ENCODE measurements at places on chromosomes 5 and 9.

DNA sequence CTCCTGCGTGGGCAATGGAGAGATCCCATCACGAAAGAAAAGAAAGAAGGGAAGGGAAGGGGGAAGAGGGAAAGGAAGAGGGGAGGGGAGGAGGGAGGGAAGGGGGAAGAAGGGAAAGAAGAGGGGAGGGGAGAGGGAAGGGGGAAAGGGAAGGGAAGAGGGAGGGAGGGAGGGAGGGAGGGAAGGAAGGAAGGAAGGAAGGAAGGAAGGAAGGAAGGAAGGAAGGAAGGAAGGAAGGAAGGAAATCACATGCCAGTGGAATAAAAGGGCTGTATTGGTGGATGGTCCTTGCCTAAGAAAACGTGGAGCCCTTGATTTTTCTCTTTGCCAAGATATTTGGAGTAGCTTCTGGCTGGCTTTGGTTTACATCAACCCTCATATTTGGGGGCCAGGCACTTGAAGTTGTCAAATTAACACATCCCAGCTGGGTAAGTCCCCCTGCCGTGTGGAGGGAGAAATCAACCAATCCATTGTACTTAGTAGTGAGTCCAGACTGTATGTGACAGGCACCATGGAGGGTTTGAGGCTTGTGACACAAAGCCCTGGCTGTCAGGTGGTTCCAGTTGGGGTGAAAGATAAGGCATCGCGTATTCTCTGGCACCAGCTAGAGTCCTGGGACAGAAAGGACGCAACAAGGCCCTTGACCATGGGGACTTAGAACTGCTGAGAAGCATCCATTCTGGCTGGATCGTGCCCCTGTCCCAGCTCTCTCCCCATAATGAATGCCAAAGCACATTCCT is 23.7 kb downstream of the IDNK start:
- no peak for DNase-seq

DNA sequence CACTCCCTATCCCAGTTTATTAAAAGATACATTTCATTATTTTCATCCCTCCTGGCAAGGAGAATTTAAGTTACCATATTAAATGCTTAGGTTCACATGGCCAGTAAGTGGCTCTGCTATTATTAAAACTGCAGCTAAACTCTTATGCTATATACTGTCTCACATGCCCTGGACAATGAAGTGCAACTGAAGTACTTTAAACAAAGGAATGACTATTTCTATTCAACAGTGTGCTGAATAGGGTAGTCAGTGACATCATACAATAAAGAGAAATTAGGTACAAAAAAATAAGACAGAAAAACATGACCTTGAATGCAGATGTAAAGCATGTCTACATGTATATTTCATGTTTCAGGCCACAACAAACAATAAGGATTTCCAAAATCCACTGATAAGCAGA is 282.6 kb upstream of the SMC2 start:
- DNase-seq: no peak

DNA sequence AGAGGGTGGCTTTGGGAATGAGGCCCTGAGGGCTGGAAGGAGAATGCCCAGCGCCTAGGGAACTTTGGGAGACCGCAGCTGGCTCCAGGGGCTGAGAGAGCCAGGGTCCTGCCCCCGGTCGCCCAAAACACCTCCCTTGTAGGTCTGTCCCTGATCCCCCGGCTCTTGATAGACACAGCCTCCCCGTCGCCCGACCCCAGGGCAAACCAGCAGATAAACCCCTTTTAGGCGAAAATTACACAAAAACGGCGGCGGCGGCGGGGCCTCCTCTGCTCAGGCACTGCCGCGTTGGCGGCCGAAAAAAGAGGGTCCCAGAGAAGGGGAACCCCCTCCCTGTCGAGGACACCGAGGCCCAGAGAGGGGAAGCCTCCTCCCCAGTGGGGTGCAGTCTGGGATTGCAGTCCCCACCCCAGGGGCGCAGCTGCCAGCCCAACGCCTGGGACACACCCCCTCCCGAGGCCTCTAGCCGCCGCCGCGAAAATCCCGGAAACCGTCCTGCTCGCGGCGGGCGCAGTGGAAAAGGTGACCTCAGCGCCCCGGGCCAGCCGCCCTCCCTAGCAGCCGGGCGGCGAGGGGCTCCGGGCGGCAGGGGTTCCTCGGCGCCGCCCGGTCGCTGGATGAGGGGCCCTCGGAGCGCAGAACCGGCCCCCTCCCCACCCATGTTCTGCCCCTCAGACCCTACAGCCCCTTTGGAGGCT is 3.1 kb upstream of the BARX1 start:
- no peak for DNase-seq

- no peak for DNase-seq
Observed at GRCh38 chr5:62762503-62762902, 183.9 kb downstream of the LRRC70 start.

- no peak for DNase-seq
Observed at GRCh38 chr5:37875051-37875787, 35.4 kb upstream of the GDNF start.

GRCh38 chr9:132609184-132609583 is 26.8 kb downstream of the BARHL1 start:
- no peak for DNase-seq

- DNase-seq: no peak
Observed at GRCh38 chr5:159469496-159470372, 139.4 kb upstream of the IL12B start.

GRCh38 chr5:178425621-178426068 is 164.5 kb downstream of the COL23A1 start:
- DNase-seq: no peak

DNA sequence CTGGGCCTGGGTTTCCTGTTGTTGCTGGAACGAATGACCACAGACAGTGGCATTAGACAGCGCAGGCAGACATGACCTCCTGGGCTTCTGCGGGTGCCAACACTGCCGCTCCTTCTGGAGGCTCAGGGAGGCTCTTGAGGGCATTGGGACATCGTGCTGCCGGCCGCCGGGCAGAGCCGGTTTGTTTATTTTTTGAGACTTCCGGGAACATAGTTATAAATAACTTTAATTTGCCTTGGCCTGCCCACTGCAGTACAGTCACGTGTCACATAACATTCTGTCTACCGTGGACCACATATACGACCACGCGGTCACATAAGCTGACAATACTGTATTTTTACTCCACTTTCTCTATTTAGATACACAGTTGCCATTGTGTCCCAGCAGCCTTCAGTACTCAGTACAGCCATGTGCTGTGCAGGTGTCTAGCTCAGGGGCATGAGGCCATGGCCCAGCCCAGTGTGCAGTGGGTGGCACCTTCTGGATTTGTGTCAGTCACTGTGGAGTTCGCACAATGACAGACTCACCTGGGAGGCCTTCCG is 8.2 kb upstream of the TOR4A start:
- no peak for DNase-seq

GRCh38 chr9:113921396-113921925 is 45.4 kb downstream of the ZNF618 start:
- DNase-seq: no peak

DNA sequence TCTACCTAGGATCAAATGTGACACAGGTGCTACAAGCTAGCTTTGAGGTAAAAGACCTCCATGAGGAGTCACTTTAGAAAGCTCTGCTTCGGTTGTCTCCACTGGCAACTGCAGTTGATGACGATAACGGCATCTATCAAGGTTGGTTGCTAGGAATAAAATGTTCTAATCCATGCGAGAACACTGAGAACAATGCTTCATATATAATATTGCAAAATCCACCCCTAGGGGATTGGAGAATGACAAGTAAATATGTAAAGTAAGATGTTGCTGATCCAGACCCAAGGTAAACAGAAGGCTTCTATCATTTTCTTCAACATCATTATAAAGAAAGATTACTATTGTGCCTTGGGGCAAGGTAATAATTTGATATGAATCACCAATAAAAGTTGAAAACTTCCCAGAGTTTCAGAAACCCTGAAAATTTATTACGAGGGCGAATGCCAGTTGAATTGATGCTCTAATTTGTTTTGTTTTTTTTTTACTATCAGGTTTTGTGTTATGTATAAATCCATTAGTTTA is 1003.4 kb downstream of the CDH18 start:
- no peak for DNase-seq

DNA sequence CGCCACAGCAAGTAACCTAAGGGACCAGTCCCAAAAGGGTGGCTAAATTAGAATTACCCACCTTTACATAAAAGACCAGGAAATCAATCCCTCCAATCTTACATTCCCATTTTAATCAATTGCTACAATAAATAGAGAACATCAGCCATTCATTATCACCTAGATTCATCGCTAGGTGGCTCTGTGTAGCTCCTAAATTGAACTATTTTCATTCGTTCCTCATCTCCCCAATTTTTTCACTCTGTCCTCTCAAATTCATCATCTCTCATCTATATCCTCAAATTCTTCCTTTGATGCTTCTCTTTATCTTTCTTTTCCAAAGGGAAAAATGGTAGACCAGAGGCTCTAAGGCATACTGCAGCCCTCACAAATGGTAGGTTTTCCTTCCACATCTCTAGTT is 108.2 kb upstream of the TNC start:
- no peak for DNase-seq

GRCh38 chr9:15513335-15513734 is 2.6 kb upstream of the PSIP1 start:
- DNase-seq: no peak

- DNase-seq: no peak
Observed at GRCh38 chr5:75389430-75389829, 52.4 kb downstream of the HMGCR start.

- no peak for DNase-seq
Observed at GRCh38 chr5:39578887-39579497, 154.2 kb upstream of the DAB2 start.

DNA sequence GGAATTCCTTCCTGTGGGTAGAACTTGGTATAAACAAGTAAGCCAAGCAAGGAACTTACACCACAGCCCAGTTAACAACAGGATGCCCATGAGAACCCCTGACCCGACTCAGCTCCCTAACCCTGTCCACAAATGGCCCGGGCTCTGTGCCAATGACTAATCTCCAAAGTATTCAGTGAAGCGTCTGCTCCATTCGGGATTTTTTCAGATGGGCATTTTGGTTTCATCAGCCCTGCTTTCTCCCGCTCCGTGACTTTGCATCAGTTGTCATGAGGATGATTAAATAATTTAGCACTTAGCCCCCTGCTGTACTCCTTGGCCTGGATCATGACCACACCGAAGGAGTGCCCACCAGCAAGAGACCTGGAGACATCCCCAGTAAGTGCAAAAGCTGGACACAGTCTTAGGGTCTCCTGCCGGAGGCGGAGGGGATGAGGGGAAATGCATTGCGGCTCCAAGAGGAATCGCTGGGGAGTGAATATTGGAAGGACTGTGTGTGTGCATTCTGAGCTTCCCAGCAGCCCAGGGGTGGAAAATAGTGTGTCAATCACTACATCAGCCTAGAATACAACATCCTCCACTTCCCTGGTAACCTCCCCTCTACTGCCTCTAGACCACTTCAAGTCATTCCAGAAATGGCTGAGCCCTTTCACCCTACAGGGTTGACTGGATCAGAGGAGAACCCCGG is 41.4 kb upstream of the DNAH5 start:
- no peak for DNase-seq

DNA sequence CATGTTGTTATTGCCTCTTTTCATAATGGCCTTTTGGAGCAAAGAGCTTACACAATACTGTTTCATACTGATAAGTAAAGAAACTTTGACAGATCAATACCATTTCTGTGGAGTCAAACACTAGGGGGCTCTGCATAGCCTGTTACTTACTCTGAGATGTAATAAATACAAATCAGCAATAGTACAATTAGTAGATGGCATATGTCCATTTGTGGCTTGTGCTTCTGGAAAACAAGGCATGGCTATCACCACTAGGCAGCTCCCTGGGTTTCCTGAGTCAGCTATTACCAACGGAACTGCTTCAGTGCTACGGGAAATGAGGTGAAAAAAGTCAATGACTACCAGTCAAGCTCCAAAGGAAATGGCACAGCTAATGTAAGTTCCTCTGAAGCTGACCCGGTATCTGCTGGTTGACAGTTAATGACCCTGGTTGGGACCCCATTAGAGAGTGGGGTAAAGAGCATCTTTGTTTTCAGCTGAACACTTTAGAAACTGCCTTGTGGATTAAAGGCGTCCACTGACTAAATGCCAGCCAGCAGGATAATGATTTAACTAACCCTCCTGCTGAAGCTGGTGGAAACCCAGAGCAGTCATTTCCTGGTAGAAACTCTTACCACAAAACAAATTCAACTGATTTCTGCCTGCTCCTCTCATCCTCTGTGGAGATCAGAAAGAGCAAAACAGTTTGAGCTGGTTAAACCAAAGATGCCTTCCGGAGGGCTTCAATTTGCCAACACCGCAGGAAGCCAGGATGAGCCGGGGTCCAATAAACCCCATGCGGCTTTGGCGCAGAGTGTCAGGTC is 69.0 kb upstream of the FAM169A start:
- no peak for DNase-seq

- no peak for DNase-seq
Observed at GRCh38 chr9:86093788-86094555, 5.4 kb downstream of the GOLM1 start.

GRCh38 chr9:73782166-73782565 is 630.5 kb downstream of the ANXA1 start:
- no peak for DNase-seq
